ENCODE measurements at places on chromosomes 11 and 22. TPM values are rescaled to one million over a fixed set of nuclear protein-coding genes. Genes with fewer than 3 reads are reported as not detected.

The CCDC134 gene
- 8.8 TPM for total RNA-seq

The OR5M11 gene
- total RNA-seq, result not detected

The POU2AF3 gene
- not detected for total RNA-seq

The VPS11 gene
- total RNA-seq, result 30.3 TPM

The NRXN2 gene
- 2.6 TPM for total RNA-seq

The RAB36 gene
- total RNA-seq, result 7.5 TPM

The MAPK11 gene
- total RNA-seq, result 5.2 TPM

The PHF21A gene
- 31.0 TPM for total RNA-seq

The CAT gene
- 86.5 TPM for total RNA-seq

The DNAJB7 gene
- not detected for total RNA-seq

The AGBL2 gene
- 0.78 TPM for total RNA-seq

The WNT7B gene
- not detected for total RNA-seq

The KIF18A gene
- total RNA-seq, result 12.0 TPM

The ART5 gene
- 0.26 TPM for total RNA-seq

The SERPIND1 gene
- total RNA-seq, result not detected

The C11orf16 gene
- not detected for total RNA-seq

The POLA2 gene
- total RNA-seq, result 6.0 TPM

The SUSD2 gene
- total RNA-seq, result 18.2 TPM

The MRPL21 gene
- 40.6 TPM for total RNA-seq

The SYT7 gene
- 4.3 TPM for total RNA-seq

The GGA1 gene
- 31.5 TPM for total RNA-seq

The DRG1 gene
- total RNA-seq, result 87.5 TPM

The OVCH2 gene
- total RNA-seq, result not detected

The OR5B21 gene
- 0.22 TPM for total RNA-seq

All from articular chondrocyte of knee joint (primary cell).